Globus pallidus (tissue), 1 donor: ENCODE measurements at places on chromosomes 2 and 18.
A peak's percentile ranks its signal among the peaks of the same experiment; 100 is the strongest.

DNA sequence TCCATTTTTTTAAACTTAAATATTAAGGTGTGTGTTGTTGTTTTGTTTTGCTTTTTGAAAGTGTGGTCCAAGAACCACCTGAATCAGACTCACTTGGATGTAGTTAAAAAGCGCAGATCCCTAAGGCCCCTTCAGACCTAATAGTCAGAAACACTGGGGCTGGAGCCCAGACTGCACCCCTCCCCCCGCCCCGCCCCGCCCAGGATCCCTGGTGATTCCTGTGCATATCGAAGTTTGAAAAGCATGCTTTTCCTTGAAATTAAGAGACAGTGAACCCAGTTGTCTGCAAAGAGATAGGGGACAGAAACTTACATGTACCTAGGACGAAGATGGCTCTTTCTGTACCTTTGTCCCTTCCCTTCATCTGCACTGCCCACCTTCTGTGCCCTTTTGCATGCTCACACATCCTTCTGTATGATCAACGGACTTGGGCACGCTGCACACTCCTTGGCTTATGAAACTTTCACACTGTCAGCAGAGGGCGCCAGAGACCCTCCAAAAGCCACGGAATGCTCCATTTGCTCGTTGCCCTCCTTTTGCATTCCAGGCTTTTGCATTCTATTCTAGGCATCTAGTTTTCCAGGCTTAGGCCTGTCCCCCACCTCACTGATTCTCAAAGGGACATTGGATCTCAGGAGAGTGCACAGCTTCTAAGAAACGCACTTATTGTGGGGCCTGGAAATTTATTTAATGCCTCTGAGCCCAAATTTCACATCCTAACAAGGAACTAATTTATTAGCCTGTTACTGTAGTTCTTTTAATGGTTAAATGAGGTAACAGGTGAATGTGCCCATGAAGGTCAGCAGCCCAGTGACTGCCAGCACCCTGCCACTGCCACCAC lies 32.8 kb upstream of the SLC14A1 start:
- peak; percentile 65 for DNase-seq

DNA sequence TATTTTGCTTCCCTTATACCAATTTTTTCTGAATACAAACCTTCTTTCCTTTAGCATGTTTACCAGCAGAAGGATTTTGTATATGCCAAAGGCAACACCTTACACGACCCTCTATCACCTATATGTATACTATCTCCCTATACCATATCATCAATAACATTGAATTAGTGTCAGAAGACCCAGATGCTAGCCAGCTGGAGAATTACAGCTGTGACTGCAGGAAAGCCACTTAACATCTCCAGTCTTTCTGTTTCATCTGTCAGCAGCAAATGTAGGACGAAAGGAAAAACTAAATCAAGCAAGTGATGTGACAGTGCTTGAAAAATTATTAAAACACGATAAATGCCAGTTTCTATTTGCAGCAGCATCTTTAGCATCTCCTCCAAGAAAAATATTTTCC lies 193.7 kb downstream of the STK39 start:
- no peak for DNase-seq

- DNase-seq, result no peak
Observed at GRCh38 chr2:239475161-239476028, 74.6 kb upstream of the HDAC4 start.

- DNase-seq, result no peak
Observed at GRCh38 chr2:238916176-238916874, 68.4 kb downstream of the TWIST2 start.

- DNase-seq, result no peak
Observed at GRCh38 chr2:213145715-213146242, 5.6 kb downstream of the IKZF2 start.
